COLO829 (cell line): ENCODE measurements at places on chromosomes 5 and 9.

DNA sequence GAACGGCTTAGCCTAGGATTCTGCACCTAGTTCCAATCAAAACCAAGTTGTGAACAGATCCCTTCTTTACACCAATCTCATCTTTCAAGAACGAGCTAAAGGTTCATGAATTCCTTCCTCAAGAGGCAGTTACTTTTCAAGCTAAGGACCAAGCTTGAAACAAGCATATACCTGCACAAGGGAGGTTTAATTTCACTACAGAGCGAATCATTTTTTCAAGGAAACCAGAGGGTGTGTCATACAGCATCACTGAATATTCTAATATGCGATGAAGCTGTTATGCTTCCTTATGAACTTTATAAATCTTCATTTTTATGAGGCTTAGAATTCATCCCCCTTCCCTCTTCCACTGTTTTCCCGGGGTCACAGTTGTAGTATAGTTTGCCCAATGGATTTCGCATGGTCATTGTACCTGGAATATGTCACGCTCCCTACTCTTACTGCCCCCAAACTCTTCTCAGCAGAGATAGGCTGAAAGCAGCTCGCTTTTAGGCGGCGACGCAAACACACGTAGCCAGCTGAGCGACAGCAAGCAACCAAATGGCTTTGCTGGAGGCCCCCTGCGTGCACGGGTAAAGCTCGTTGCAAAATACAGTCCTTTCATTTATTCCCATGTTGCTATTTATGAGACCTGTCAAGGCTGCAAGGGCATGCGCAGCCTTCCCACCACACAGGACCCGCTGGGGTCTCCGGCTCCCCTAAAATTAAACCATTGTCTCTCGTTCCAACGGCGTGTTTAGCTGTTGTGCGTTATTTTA is 832 bp downstream of the LMBRD2 start:
- peak; percentile 12 for DNase-seq

DNA sequence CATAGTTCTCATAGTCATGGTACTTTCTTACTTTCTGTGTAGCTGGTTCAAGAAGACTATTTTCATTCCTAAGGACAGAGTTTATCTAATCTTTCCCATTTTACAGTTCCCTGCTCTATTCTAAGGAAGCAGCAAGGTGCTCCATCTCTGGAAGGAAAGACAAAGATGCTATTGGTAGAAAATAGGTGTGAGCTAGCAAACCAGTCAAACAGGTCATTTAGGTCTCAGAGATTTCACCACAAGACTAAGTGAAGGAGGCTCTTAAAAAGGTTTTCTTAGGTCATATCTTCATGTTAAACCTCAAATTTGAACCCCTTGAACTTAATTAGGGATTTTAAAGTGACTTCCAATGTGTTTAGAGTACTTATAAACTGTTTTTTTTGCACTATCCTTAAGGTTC is 62.6 kb downstream of the ADAMTSL1 start:
- DNase-seq = no peak

- no peak for DNase-seq
These were observed 397.1 kb downstream of the TLE1 start for GRCh38 chr9:81292056-81292805.

DNA sequence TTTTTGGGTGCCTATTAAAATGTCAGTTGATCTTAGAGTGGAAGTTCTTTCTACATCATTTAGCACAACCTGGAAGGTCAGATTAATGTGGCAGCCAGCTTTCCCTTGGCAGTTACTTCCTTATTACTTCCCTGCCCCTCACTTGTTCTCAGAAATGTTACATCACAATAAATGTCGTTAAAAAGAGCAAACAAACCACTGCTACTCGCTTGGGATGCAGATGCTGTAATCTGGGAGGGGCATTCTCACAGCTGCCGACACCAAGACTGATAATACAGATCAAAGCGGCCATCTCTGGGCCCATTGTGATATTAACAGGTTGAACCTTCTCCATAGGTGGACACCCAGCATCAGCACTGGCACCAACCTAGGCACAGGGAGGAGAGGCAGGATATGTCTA is 29.3 kb downstream of the PLAC8L1 start:
- no peak for DNase-seq

DNA sequence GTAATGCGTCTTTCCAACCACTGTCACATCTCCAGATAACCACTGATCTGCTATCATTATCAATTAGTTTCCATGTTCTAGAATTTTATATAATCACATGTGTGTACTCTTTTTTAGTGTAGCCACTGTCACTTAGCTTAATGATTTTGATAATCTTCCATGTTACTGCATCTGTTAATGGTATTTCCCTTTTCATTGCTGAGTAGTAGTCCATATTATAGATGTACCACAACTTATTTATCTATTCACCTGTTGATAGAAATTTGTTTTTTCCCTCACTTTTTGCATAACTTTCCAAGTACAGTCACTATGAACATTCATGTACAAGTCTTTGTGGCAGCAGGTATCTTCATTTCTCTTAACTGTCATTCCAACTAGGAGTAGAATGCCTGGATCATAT is 30.3 kb upstream of the RPS23 start:
- no peak for DNase-seq

GRCh38 chr9:32345243-32345642 is 39.2 kb upstream of the ACO1 start:
- no peak for DNase-seq
